ENCODE measurements at places on chromosomes 6 and 20.

GRCh38 chr20:52242237-52243230, 51.0 kb upstream of the ZFP64 start:
- no peak for DNase-seq

- no peak for DNase-seq
These were observed 392.5 kb downstream of the CD83 start for GRCh38 chr6:14510038-14510437.

DNA sequence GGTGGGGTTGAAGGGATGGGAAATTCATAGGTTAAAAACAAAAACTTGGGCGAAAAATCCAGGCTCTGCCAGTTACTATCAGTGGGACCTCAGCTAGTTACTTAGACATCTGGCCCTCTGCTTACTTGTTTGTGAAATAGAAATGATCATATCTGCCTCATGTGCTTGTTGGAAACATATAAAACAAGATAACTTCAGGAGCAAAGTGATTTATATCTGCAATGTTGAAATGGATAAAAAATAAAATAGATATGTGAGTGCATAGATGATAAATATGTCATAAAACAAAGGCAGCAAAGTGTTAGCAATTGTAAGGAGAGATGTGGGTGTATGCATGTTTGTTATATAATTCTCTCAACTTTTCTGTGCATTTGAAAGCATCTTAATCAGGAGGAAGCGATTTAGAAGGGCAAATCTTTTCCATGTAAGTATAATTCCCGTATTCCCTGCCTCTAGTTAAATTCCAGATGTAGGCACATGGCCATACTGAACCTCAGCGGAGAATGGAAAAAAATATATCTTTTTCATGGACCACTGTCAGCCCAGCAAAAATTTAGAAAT, 579.0 kb upstream of the FLRT3 start:
- no peak for DNase-seq

DNA sequence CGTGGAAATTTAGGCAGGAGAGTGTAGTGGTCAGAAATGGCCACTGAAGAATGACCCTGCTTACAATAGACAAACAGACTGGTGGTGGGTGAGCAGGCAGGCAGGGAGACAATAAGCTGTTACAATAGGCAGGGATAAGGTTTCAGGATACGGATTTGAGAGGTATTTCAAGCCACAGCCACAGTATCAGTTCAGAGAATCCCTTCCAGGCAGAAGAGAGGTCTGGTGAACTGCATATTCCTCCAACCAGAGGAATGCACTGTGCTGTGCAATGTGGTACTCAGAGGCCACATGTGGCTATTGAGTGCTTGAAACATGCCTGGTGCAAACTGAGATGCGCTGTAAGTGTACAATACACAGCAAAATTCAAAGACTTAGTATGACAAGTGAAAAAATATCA, 20.6 kb downstream of the RMND1 start:
- no peak for DNase-seq

- DNase-seq, result no peak
These were observed 18.3 kb upstream of the HLA-DRB1 start for GRCh38 chr6:32607988-32608298.

DNA sequence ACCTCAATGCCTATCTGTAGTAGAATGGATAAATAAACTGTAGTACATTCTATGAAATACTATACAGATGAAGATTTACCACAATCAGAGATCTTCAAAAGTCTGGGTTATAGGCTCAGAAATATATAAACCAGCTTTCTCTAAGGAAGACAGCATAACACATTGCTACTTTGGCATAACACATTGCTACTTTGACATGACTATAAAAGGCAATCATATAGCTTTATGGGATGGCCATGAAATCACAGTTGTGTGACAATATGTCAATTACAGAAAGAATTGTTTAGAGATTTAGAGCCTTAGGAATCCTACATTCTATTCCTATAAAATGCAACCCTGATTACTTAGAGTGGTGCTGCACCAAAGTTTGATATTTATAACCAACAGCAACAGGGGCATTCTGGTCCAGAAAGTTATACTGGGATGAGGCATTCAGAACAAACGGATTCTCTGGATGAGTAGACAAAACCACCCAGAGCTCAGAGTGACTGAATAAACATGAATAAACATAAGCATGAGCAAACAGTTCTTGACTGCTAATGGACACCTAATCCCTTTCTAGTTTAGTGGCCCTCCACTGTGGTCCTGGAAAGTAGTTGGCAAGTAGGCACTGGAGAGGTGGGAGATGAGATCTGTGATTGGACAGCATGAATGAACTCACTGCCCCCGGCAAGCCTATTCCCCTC, 12.0 kb downstream of the TTI1 start:
- no peak for DNase-seq

GRCh38 chr6:166346965-166347364, 4.6 kb upstream of the SFT2D1 start:
- DNase-seq, result no peak

- DNase-seq, result no peak
These were observed 377.1 kb downstream of the FOXA2 start for GRCh38 chr20:22207280-22207679.

GRCh38 chr20:39775110-39775509, 813.0 kb downstream of the DHX35 start:
- peak; percentile 96 for DNase-seq

DNA sequence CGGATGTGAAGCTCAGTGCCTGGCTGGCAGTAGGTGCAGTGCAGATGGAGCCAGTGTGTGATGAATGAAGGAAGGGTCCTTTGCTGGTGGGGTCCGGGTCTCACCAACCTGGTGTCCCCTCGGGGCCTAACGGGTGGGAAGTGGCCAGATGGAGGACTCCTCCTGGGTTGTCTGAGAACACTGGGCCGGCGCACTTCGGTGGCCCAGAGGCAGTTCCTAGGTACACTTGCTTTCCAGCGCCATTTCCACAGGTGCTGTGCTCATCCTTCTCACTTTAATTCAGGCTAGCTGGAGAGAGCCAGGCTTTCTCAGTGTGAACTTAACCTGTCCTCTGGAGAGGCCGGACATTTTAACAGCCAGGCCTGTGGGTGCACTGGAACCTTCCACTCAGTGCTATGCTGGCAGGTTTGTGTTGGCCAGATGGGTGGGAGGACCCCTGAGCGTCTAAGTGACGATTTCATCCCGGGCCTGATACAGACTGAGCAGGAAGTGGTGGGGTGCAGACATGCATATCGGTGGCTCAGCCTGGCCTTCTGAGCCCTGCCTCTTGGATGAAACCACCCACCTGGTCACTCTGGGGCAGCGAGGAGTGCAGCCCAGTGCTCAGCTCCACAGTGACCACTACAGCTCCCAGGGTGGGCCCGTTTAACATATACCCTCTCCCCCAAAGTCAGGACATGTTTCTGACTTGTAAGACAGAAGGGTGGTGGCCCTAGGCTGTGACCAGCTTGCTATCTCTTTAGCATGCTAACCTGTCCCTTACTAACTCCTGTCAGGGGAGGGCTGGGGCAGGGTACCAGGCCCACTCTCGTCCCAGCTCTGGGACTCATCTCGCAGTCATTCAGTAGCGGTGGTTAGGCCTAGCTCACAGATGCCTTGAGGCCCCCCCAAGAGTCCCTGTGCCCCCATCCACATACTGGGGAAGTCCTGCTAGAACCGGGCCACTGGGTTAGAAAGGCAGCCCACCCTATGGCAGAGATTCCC, 8.2 kb upstream of the PYGB start:
- DNase-seq, result no peak

- no peak for DNase-seq
These were observed 4.2 kb upstream of the BMP6 start for GRCh38 chr6:7721649-7722048.

DNA sequence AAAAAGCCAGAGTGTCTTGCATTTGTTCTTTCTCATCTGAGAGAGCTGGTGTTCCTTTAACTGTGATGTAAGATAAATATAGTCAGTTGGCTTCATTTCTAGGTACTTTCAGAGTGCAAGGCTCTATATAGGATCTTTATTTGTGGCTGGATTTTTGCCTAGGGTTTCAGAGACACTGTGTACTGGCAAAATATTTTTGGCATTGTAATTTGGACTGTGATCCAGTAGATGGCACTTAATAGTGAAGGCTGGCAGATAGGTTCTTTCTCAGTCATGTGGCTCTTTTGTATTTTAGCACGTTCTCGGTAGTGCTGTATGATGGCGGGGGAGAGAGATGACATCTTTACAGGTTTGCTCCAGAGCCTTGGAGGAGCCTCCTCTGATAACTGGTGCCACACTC, 26.8 kb upstream of the SLC35B3 start:
- no peak for DNase-seq

DNA sequence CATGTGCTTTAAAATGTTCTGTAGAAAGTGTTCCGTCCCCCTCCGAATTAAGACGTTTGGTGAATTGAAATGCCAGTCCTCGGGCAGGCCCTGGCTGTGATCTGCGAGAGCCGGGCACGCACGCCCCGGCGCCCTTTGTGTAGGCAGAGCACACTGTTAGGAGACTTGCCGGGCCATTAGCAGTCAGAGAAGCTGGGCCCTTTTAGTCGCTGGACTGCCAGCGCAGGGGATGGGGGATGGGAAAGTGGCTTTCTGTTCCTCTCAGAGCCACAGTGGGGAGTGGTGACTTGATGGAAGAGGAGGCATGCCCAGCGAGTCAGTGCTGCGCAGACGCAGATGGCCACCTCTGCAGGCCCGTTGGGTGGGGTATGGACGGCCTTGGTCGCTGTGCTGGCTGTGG, 2.2 kb downstream of the PPP1R3G start:
- no peak for DNase-seq

DNA sequence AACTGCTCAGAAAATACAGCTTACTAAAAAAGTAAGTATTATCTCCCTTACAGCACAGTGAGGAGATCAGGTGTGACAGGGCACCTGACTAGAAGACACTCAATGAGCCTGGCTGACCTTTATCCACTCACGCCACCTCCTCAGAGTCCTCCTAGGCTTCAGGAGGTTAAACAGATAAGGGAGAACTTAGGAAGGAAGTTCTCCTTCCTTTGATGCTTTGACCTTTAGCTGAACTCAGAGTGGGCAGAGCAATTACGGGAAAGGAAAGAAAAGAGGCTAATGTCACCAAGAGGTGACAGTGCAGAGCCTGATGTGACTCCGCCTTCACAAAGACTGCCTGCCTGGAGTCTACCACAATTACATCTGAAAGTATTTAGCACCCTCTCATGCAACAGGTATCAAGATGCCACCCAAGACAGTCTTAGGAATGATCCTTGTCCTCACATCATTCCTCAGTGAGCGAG, 36.7 kb downstream of the MAN1A1 start:
- no peak for DNase-seq

GRCh38 chr6:125868252-125868651, 77.5 kb downstream of the NCOA7 start:
- DNase-seq, result no peak

DNA sequence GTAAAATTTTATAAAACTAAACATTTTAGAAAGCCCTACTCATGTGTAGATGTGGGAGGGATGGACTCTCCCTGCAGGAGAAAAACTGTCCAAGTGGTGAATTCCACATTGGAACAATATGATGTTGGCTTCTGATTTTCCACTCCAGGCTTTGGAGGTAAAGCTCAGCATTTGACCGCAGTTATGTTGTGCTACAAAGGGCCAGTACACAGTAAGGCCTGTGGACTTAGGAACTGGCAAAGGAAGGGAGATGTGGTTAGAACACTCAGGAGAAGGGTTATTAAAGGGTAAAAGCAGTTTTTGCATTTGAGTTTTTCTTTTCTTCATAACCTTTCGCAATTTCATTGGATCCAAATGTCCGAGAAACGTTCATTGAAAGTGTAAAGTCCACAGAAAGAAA, 150.3 kb upstream of the SASH1 start:
- peak; percentile 84 for DNase-seq

- no peak for DNase-seq
These were observed 59.1 kb upstream of the OGFRL1 start for GRCh38 chr6:71229477-71229876.

DNA sequence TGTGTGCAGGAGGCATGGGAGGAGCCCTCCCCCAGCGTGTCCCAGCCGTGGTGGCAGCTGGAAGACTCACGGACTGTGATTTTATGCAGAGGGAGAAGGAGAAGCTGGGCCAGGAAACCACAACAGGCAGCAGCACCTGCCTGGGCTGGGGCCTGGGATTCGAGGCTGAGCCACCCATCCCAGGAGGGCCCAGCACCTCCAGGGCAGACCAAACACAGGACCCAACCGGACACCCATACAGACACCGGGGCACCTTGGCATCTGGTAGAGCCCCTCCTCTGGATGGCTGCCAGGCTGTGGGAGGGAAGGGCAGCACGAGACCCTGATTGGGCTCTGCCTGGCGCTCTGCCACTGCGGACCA, 41.7 kb upstream of the CHRNA4 start:
- DNase-seq, result no peak

DNA sequence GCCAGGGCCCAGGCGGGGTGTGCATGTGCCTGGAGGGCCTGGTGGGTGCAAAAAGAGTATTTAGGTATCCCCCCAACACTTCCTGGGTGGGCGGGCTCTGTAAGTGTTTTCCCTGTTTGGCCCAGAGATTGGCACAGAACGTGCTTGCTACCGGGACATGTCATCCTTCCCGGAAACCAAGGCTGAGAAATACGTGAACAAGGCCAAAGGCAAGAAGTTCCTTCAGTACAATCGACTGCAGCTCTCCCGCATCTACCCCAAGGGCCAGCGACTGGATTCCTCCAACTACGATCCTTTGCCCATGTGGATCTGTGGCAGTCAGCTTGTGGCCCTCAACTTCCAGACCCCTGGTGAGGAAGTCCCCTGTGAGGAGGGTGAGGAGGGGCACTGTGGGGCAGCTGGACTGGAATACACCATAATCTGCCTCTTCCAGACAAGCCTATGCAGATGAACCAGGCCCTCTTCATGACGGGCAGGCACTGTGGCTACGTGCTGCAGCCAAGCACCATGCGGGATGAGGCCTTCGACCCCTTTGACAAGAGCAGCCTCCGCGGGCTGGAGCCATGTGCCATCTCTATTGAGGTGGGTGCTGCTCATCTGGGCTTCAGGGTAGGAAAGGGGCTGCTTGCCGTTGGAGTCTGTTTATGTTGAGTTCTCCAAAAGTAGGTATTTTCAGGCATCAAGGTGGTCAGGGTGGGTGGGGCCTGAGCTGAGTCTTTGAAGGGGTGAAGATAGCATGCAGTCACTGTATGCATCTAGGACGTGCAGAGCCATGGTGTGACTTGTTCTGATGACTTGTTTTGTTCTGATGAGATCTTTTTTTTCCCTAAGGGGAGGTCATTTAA, 35.2 kb downstream of the PLCG1 start:
- DNase-seq, result no peak

- DNase-seq, result peak; percentile 3
These were observed 298.4 kb downstream of the MAFB start for GRCh38 chr20:40390654-40391053.

Data from MG63 (cell line).